ENCODE measurements at places on chromosomes 13 and 19. TPM values are rescaled to one million over a fixed set of nuclear protein-coding genes. Genes with fewer than 3 reads are reported as not detected.

DNA sequence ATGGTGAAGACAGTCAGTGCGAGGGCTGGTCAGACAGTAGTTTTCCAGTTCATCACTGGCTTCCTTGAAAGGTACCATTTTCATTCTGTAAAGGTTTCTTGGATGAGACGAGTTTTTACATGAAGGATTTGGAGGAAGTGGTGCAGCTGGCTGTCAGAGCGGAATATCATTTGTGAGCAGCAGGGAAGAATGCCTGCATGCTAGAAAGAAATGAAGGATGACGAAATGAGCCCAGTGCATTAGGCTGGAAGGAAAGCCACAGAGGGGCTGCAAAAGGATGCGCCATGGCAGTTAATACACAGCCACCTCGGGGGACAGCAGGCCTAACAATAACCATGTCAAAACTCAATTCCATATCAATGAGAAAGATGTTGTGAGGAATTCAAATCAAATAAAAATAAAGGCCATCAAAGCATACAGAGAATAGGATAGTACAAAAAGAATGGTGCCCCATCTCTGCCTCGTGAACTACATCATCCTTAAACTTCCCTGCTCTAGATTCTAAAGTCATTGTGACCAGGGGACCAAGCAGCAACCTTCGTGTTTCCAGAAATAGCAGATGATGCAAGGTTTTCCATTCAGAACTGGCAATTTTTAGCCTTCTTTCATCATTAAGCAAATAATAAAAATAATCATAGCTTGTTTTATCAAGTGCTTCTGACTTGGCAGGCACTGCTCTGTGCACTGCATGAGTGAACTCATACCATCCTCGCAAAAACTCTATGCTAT lies 504.2 kb downstream of the RFC3 start:
- H3K27ac ChIP-seq: no peak overlapping the region
- H3K36me3 ChIP-seq: no peaks in the 10 kb centered on the region
- H3K4me3 ChIP-seq: no peak overlapping the region
- no peaks in the 10 kb centered on the region for H3K4me1 ChIP-seq
- H3K27me3 ChIP-seq: no peaks in the 10 kb centered on the region

DNA sequence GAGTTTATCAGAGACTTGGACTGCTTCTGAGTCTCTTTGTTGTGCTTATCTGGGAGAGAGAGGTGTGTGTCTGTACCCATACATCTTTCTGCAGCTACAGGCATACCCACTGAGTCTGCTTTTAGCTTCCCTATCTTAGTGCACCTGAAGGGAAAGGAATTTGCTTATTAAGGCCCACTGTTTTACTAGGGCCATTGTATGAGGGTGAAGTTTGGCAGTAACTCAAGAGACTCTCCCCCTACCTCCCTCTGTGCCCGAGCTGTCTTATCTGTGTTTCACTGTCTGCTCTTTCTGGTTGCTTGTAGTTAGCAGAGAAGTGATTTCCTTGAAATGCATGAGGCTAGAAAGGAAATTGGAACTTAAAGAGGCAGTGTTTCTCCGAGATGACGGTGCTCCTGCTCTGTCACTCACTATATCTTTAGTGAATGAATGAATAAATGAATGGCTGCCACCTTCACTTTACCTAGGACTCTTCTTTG lies 678 bp upstream of the CD33 start:
- peaks cover 4% of the 10 kb centered on the region for H3K4me1 ChIP-seq
- no peaks in the 10 kb centered on the region for H3K36me3 ChIP-seq
- peaks cover 36% of the 10 kb centered on the region for H3K27me3 ChIP-seq
- no peak overlapping the region for H3K27ac ChIP-seq
- no peak overlapping the region for H3K4me3 ChIP-seq

DNA sequence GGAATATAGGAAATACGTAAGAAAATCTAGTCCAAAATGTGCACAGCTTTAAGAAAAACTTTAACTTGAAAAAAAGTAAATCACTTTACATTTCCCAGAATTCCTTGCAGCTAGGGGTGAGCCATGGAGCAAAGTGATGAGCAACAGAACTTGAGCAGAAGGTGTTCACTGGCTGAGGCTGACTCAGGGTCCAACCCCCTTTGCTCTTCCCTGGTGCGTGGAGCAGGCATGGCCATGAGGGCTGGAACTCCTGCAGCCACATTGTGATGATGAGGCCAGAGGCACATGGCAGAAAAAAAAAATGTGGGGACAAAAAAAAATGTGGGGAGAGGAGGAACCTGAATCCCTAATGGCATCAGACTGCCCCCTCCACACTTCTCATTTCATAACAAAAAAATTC lies 9.9 kb upstream of the PLA2G4C start:
- no peak for DNase-seq
- H3K36me3 ChIP-seq: peaks cover 69% of the 10 kb centered on the region
- H3K27ac ChIP-seq: no peak overlapping the region

DNA sequence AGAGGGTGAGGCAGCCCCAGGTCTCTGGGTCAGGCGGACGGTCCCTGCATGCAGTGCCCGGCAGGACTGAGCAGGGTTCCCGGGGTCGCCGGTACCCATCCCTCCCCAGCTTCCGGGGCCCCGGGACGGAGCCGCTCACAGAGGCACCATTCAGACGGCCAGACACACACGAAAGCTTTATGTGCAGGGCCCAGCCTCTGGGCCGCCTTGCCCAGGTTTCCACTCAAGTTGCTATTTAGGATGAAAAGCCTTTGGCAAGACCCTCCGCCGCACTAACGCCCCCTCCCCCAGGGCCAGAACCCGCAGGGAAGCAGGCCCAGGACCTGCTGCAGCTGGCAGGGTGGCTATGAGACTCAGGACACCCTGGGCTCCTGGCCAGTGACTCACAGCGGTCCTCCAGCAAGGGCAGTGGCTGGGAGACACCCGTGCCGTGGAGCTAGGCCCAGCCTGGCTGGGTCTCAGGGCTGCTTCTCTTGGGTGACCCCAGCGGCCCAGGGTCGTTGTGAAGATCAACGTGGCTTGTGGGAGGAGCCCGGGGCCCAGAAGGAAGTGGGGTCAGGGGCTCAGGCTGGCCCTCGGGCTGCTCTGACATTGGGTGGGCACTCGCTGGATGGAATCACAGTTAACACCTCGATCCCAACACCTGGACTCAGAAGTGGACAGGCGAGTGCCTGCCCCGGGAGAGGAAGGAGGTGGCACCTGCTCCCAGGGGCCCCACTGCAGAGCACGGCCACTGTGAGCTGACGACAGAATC lies 4.8 kb downstream of the C19orf25 start:
- peaks cover 2% of the 10 kb centered on the region for H3K27me3 ChIP-seq
- peaks cover 34% of the 10 kb centered on the region for H3K4me1 ChIP-seq
- DNase-seq: no peak
- H3K27ac ChIP-seq: no peak overlapping the region
- H3K4me3 ChIP-seq: no peak overlapping the region
- H3K36me3 ChIP-seq: peaks cover 16% of the 10 kb centered on the region

Gene KLK14
- total RNA-seq: 0.82 TPM
